ENCODE measurements at places on chromosomes 12 and 14.

GRCh38 chr14:100065111-100065871 is at the start of gene EVL:
Gene EVL, plus strand, starts transcription at chr14:100065422. Its CDS starts 79 bp downstream, at chr14:100065501.
- peak; percentile 93 for DNase-seq

DNA sequence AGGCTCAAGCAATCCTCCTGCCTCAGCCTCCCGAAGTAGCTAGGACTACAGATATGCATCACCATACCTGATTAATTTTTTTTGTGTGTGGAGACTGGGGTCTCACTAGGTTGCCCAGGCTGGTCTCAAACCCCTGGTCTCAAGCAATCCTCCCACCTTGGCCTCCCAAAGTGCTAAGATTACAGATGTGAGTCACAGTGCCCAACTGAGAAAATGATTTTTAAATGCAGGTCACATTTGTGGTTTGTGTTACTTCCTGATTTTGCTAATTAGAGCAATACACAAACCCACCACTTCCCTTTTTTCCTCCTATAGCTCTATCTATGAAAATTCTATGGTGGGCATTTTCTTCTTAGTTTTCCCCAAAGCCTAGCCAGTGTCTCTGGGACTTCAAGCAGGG is 45.5 kb upstream of the TMEM263 start:
- peak; percentile 32 for DNase-seq

DNA sequence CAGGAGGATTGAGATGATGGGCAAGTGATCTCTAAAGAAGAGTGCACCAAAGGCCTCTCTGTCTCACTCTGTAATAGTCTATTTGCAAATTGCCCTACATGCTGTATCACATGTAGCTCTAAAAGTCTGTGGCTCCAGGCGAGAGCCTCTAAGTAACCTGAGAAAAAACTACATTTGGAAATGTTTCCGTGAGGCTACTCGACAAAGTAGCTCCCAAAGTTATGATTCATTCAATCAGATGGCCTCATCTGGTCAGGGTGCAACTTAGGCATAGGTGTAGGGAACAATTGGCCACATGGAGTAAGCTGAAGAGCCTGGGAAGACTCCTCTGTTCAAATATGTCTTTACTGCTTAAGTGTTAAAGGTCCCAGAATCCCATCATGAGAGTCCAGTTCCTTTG is 155.4 kb upstream of the PLEKHG7 start:
- no peak for DNase-seq

- DNase-seq = no peak
Observed at GRCh38 chr12:124359671-124360581, 65.0 kb downstream of the RFLNA start.

DNA sequence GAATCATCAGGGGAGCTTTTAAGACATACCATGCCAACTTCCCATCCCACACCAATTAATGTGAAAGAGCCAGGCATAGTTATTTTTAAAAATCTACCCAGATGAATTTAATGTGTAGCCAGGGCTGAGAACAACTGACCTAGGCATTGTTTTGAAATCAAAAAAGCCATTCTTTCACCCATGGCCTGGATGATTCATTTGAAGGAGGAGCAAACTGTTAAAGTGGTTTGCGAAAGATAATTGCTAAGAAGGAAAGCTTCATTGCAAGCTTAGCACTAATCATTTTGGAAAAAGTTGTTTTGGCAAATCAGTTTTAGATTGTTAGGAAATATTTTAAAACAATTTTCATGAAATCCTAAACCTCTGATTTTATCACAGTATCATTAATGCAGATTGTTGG is 2.1 kb upstream of the GTSF1 start:
- no peak for DNase-seq

DNA sequence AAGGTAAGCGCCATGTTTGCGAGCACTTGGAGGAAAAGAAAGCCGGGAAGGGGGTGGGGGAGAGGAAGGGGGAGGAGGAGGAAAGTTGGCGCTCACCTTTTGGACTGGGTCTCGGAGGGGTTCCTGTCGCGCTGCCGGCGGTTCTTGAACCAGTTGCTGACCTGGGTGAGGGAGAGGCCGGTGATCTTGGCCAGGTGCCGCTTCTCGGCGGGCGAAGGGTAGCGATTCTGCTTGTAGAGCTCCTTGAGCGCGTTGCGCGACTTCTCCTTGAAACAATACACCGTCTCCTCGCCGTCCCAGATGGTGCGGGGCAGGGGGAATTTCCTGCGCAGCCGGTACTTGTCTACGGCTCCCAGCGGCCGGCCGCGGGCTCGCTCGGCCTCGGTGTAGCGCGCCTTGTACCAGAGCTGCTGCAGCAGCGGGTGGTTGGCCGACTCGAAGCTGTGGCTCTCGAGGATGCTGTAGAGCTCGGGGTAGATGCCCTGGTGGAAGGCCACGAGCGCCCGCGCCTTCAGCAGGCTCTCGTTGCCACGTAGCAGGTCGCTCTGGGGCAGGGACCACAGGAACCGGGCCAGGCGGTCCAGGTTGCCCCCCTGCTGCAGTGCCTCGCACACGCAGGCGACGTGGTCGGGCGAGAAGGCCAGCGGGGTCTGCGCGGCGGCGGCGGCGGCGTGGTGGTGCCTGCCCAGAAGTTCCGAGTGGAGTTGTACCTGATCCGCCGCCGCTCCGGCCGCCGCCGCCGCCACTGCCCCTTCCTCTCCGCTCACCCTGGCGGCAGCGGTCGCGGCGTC is 840 bp downstream of the SIX4 start:
- no peak for DNase-seq

DNA sequence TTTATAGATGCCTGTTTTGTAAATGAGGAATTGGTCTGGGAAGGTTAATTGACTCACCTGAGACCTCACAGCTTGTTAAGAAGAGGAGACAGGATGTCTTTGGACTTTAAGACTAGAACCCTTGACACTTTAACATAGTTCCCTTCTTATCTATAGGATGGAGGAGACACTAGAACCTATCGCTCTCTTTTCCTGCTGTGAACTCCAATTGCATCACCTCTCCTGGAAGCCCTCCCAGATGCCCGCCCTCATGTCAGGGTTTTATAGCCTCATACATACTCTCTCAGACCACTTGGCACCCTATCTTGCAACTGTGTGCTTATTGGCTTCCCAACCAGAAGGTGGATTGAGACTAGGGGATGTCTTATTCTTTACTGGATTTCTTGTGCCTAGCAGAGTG is 2.5 kb upstream of the CTDSP2 start:
- no peak for DNase-seq

- DNase-seq = no peak
Observed at GRCh38 chr14:61177279-61178225, 103.6 kb downstream of the TMEM30B start.

DNA sequence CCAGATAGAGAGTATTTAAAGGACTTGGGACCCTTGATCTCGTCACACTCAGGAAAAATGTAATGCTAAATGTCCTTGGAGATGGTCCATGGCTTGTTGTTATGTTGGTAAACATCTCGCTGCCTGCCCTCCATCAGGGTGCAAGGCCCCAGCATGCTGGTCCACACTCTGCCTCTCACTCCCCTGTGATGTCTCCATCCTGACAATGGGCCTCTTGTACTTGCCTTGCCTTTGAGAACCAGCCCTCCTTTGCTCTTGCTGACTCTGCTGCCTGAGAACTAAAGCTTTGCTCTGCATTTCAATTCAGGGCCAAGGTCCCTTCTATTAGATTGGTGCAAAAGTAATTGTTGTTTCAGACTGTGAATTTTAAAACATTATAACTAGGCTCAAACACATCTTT is 131.0 kb upstream of the LMNTD1 start:
- no peak for DNase-seq

- no peak for DNase-seq
Observed at GRCh38 chr14:61346793-61347192, 25.4 kb downstream of the PRKCH start.

- DNase-seq = no peak
Observed at GRCh38 chr12:131362291-131363211, 348.3 kb upstream of the SFSWAP start.

- no peak for DNase-seq
Observed at GRCh38 chr14:21537090-21537424, 10.9 kb upstream of the SALL2 start.

DNA sequence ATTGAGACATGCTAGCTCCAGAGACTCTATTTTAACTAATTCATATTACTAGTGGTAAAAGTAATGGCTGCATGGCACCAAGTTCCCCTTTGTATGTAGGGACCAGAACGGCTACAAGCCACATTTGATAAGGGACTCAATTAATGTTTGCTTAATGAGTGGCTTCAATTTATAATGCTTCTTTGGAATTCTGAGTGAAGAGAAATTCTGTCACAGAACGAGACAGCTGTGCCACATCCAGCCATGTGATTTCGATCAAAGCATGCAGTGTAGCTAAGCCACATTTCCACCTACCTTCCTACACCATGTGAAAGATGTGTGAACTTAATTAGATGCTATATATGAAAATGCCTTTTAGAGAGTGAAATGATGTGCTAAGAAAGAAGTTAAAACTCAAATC is 217.4 kb downstream of the ACSS3 start:
- no peak for DNase-seq

GRCh38 chr14:104808456-104808855 is 7.6 kb downstream of the ZBTB42 start:
- DNase-seq = no peak

DNA sequence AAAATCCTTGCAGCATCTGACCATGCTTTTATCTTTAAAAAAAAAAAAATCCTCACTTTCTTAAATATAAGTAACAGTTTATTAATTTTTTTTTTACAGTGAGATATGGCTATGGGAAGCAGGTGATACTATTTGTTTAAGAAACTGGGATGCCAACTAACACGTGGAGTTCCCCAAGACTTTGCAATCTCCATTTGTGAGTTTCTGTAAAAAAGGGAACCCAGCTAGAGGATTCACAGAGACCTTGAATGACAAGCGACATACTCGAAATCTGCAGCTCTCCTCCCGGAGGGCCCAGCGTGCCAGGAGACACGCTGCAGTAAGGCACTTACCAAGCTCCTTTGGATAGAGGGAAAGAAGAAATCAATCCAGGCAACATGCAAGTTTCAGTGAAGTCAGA is 30.1 kb downstream of the SLC15A4 start:
- no peak for DNase-seq

DNA sequence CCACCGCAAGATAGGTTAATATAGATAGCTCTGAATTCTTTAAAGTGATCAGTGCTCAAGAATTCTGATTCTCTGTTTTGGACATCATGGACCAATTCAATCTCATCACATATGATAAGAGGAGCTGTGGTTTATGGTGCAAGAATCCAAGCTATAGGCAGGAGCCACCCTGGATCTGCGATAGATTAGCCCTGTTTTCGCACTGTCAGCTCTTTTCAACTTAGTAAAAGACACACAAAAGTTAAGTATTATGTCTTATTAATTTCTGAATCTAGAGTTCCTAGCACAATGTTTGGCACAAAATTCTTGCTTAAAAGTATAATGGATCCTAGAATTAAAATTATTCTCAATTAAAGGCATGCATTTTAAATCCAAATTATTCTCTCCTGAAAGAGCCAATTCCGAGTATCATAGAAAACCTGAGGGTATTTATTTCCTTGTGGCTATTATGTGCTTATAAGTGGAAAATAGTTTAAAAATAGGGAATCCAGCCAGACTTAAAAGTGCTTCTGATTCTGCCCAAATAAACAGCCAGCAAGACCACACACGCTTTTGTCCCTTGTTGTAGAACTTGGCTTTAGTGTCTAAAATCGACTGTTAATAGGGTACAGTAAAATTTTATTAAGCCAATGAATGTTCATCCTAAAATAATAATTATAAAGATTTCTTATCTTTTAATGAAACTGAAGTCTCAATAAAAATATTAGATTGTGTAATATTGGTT is 184.9 kb upstream of the FLRT2 start:
- no peak for DNase-seq

- no peak for DNase-seq
Observed at GRCh38 chr14:74242780-74243042, 3.5 kb downstream of the VSX2 start.

DNA sequence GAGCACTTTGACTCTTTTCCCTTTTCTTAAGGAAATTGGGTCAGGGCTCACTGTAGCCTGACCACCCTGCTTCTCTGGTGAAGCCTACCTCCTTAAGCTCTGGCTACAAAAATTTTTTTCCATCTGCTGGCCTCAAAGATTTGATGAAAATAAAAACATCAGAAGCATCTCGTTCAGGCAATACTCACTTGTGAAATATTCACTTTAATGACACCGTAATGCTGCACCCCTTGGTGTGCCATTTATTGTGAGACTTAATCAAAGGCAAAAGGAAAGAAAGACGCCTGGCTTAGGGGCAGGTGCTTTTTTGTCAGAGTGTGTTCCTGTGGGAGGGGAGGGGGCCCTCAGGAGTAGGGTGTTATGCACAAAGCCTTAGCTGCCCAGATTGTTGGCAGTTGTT is 155.0 kb upstream of the TMPO start:
- DNase-seq = no peak

GRCh38 chr12:112419297-112420133 is 768 bp downstream of the PTPN11 start:
- DNase-seq = no peak

DNA sequence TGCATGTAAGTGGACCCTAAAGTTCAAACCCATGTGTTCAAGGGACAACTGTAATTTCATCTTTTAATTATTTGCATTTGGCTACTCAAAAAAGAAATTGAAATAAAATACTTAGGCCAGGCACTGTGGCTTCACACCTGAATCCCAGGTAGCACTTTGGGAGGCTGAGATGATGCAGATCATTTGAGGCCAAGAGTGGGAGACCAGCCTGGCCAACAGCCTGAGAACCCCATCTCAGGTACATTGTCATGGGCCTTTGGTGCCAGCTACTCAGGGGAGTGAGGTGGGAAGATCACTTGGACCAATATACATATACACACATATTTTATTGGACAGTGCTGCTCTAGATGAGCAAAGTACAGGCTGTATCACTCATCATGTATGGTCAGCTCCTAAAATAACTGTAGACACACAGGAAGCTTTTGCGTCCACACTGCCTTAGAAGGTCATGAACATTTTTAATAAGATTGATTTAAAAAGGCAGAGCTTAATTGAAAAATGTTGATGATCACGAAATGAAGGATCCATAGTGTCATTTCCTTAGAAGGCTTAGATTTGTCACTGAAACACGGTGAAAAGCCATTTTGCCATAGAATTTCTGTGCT is 2.5 kb upstream of the ZCCHC8 start:
- DNase-seq = no peak

GRCh38 chr14:85061256-85061655 is 468.7 kb upstream of the FLRT2 start:
- DNase-seq = no peak

- peak; percentile 8 for DNase-seq
Observed at GRCh38 chr12:103401421-103401820, 94.3 kb downstream of the C12orf42 start.

GRCh38 chr12:94831081-94831751 is 172.3 kb downstream of the NDUFA12 start:
- DNase-seq = peak; percentile 34

- DNase-seq = no peak
Observed at GRCh38 chr12:130707571-130707891, 8.6 kb downstream of the RIMBP2 start.

DNA sequence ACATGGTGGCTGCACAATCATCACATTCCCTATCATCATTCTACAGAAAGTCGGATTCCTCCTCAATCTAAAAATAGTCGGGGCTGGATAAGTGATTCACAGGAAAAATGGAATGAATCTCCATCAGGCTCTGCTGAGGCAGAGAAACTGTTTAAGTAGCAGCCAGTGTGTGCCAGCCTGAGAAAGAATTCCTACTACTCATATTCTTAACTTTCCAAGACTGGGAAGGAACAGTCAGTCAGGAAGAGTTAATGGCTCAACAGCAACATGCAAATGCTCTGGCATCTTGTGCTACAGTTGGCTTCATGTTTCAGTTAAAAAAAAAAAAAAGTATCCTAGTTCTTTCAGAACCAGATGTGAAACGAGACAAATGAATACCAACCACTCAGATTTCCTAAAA is 187.0 kb downstream of the GRIP1 start:
- no peak for DNase-seq

- DNase-seq = no peak
Observed at GRCh38 chr12:115626210-115626609, 651.3 kb downstream of the MED13L start.

GRCh38 chr12:78470354-78471195 is 394.0 kb upstream of the SYT1 start:
- DNase-seq = peak; percentile 27
